ENCODE measurements at places on chromosomes 1 and 21.
A peak's percentile ranks its signal among the peaks of the same experiment; 100 is the strongest.

DNA sequence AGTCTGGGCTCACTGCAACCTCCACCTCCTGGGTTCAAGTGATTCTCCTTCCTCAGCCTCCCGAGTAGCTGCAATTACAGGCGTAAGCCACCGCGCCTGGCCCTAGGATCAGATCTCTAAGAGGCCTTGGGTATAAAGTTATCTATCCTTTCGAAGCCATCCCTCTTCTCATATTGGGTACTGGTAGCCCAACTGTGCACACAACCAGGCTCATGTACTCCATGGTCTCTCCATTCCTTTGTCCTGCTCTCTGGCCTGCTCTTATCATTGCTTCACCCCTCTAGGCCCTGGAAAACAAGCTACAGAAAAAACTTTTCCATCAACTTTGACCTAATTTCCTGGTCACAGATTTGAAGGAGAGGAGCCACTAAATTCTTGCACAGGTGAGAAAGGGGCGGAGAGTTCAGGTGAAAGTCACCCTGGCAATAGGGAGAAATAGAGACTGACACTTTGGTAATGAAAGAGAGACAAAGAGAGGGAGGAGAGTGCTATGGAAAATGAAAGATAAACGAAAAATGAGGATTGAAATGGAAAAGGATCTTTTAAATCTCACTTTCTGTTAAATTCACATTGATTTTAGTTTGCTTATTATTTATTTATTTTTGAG, 6.0 kb downstream of the TXNIP start:
- DNase-seq, result no peak

- DNase-seq, result no peak
These were observed 29.2 kb downstream of the EPHB2 start for GRCh38 chr1:22739648-22740385.

GRCh38 chr1:216805233-216805632, 82.0 kb upstream of the ESRRG start:
- no peak for DNase-seq

- no peak for DNase-seq
These were observed 75.5 kb upstream of the MACF1 start for GRCh38 chr1:39128959-39129358.

DNA sequence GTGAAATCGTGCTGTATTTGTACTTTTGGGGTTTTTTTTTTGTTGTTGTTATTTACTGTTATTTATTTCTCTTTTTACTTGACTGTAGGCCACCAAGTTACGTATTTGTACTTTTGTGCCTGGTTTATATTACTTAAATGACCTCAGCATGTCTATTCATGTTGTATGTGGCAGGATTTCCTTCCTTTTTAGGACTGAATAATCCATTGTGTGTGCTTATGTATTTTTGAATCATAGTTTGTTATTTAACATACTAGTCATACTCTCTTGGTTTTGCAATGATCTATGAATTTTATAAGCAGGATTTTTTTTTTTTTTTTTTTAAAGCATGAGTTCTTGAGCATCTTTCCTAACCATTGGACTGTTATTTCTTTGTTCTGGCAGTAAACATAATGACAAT, 51.2 kb downstream of the RNF2 start:
- no peak for DNase-seq

GRCh38 chr1:31570228-31570627, 6.1 kb upstream of the TINAGL1 start:
- DNase-seq, result no peak

- DNase-seq, result no peak
These were observed 10.9 kb downstream of the KCNAB2 start for GRCh38 chr1:6056572-6056948.

- DNase-seq, result no peak
These were observed 86.5 kb upstream of the MACF1 start for GRCh38 chr1:39117899-39118450.

DNA sequence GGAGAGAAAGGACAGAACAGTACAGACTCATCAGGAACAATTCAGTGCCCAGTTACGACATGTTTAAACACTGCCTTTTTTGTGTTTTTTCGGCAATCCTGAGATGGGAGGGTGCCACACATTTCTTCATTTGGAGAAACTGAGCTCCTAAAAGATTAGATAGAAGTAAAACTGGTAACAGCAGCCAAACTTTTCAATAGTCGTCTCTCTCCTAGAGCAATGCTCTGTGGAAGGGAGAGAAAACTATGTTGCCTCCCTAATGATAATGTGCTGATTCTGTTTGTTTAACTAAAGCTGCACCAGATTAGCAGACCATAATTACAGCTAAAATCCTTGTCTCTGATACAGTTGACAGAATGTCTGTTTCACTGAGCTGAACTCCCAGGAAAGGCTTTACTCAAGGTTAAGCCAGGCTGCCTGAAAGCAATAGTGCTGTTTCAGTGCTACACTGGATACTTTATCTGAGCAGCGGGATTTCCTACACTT, 76.2 kb upstream of the CXADR start:
- no peak for DNase-seq

GRCh38 chr1:14390816-14391215, 207.7 kb upstream of the KAZN start:
- no peak for DNase-seq

DNA sequence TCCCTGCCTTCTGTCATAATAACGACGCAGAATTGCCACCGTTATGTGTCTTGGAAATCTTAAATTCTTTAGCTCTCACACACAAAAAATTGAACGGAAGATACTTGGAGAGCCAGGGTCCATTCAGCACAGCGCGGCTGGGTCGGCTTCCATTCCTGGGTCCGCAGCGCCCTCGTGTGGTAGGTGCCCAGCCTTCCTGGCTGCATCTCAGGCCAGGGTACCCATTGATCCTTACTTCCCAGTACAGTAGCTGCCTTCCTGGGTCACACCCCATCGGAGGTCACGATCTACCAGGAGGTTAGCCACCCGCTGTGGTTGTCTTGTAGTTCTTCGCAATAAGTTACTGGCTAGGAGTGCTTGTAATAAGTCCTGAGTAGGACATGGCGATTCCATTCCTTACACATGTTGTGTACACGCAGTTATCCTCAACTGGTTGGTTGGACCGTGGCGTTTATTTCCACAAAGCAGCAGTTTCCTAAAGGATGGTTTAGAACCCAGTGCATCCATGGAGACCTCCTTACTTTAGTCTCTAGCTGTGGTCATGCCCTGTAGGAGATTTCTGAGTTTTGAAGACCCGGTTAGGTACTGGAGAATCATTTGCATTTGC, 9.9 kb upstream of the MTARC1 start:
- DNase-seq, result peak; percentile 48

- no peak for DNase-seq
These were observed 602 bp downstream of the SH3BGRL3 start for GRCh38 chr1:26280333-26281042.

DNA sequence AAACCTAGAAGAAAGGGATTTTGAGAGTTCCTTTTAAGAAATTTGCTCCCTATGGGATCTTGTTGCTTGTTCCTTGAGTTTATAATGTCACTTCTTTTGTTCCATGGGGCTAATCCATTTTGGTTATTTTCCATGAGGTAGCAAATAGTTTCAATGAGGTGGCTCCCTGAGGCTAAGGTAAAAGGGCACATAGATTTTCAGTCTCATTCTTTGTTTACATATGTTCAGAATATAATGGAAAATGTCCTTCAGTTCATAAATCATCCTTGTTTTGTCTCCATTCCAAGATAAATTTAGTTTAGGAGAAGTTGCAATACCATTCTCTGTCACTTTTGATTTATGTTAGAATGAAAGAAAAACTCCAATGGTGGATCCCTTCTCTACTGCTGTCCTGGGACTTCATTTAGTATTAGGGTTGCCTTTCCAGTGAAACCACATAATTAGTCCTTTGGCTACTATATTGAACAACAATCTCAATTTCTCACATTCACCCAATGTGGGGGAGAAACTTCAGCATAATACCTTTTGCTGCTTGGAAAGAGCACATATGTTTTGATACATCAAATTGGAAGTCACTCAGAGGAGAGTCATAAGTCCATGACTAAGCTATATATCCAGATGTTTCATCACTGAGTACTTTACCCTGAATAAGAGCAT, 80.9 kb upstream of the ADAMTS5 start:
- no peak for DNase-seq

DNA sequence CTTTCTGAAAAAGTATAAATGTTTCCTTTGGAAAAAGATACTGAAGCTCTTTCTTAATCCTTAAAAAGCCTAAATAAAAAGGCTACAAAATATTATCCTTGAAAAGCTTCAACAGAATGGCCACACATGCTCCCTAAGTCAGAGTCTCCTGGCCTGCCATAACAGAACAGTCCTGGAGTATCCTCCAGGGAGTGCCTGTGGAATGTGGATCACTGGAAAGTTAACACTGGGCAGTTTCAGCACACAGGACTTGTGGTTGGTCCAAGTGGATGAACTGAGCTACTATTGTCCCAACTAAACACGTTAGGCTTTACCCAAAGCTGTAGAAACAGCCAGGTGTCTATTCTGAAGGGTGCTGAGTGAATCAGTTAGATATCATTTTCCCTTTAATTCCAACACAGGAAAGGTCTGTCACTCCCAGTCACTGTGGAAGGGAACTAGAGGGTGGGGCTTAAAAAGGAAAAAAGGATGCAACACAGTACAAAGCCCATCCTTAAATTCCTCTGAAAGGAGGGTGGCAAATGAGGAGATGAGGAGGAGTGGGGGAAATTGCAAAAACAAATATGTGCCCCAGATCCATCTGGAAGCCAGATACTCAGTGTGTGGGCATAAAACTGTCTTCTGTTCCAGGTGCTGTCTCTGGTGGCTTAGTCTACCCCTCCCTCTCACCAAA, 196.3 kb upstream of the SPAG17 start:
- DNase-seq, result no peak

Data from activated CD4-positive, alpha-beta T cell treated with anti-CD3 and anti-CD28 coated beads, Interleukin-2, amount 50 U/mL, for 4 hours (primary cell).